ENCODE measurements at places on chromosomes 3 and 15.

DNA sequence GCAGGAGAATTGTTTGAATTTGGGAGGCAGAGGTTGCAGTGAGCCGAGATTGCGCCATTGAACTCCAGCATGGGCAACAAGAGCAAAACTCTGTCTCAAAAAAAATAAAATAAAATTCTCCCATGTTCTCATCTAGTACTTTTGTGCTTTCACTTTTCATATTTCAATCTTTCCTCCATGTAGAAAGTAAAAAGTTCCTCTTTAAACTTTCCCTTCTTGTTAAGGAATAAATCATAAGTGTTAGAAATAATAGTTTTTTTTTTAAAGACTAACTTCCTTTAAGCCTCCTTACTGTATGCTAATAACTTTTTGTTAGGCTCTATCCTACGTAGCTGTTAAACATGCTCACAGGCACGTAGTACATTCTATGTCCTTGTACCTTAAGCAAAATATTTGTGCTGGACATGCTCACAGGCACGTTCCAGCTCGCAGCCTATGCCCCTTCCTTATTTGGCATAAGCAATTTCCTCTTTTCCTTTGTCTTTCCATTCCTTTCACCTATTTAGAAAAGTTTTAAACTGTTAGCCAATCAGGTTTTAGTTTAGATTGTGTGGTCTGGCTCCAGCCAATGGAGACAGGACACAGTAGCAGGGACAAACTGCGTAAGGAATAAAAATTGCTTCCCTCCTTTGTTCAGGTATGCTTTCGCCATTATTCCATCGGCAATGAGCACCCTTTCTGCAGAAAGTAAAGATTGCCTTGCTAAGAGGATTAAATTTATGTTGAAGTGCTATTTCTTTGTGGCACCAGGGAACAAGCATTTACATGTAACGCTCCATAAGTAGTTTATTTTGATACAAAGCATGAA is 38.9 kb upstream of the PIK3CB start:
- no peak for DNase-seq

- no peak for DNase-seq
These were observed 80.6 kb downstream of the ULK4 start for GRCh38 chr3:41881233-41881821.

DNA sequence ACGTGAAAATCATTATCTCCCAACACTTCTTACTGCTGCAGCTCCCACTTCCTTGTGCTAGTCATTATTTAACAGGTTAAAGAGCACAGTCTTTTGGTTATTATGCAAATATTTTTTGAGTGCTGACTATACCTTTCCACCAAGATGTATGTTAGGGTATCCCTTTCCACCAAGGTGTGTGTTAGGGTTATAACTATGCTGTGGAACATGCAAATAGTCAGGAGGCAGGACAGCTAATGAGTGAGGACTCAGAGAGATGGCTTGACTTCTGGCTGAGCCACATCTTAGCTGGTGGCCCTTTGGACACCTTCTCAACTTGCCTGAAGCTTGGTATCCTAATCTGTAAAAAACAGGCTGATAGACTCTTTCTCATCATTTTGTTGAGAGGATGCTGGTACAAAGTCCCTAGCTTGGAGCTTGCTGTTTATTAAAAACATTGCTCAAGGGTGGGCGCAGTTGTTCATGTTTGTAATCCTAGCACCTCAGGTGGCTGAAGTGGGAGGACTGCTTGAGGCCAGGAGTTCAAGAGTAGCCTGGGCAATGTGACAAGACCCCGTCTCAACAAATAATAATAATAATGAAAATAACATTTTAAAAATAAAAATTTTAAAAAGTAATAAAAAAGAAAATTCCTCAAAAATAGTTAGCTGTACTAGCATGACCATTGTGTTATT is 160.5 kb upstream of the ADAMTS9 start:
- DNase-seq = no peak

- DNase-seq = peak; percentile 34
These were observed 20.6 kb downstream of the COL8A1 start for GRCh38 chr3:99659032-99659431.

GRCh38 chr3:150146991-150147761 is 176.5 kb upstream of the PFN2 start:
- DNase-seq = peak; percentile 8

DNA sequence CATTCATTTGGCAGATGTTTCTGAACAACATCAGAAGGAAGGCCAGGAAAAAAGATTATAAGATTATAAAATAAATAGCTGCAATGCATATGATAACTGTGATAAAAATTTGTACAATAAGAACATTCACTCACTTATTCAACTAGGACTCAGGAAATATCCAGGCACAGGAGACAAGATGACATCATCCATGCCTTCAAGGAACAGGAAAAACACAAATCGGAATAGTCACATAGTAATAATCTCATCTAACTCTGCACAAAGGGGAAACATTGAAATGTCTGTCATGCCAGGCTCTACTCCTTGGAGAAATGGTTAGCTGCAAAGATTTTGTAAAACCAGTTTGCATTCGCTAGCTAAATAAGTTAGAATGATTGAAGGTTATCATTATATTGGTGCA is 233.5 kb upstream of the AGTR1 start:
- no peak for DNase-seq

GRCh38 chr15:60720493-60721256 is 241.7 kb upstream of the ICE2 start:
- DNase-seq = peak; percentile 85
